GM18507 (cell line): ENCODE measurements at places on chromosomes 12 and 14.

- no peak for DNase-seq
Measured at GRCh38 chr12:115249671-115250278, 565.8 kb upstream of the TBX3 start.

DNA sequence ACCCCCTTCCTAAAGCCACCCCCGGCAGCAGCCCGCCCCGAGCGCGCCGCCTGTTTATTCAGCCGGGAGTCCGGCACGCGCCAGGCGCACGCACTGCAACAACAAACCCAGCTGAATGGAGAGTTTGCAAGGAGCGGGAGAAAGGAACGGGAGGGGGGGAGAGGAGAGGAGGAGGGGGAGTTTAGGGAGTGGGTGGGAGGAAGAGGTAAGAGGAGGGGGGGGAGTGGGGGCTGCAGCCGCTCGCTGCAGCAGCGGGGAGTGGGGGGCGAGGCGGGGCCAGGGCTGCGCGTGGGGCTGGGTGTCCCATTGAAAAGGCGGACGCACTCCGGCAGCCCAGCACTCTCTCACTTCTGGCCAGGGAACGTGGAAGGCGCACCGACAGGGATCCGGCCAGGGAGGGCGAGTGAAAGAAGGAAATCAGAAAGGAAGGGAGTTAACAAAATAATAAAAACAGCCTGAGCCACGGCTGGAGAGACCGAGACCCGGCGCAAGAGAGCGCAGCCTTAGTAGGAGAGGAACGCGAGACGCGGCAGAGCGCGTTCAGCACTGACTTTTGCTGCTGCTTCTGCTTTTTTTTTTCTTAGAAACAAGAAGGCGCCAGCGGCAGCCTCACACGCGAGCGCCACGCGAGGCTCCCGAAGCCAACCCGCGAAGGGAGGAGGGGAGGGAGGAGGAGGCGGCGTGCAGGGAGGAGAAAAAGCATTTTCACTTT, at the start of gene ASCL1:
Gene ASCL1 (plus strand): TSS at position 336 of the 712 bp plus-strand sequence. CDS start 571 bp downstream, outside the sequence.
- no peak for DNase-seq

GRCh38 chr12:47754881-47755280, 3.8 kb downstream of the RAPGEF3 start:
- DNase-seq, result no peak

- DNase-seq, result no peak
Measured at GRCh38 chr14:23430723-23431085, 4.8 kb downstream of the MYH7 start.

- no peak for DNase-seq
Measured at GRCh38 chr12:79650440-79650839, 40.3 kb downstream of the PAWR start.

GRCh38 chr14:59148334-59148900, 40.0 kb upstream of the DAAM1 start:
- no peak for DNase-seq

GRCh38 chr14:28542040-28542439, 224.5 kb upstream of the FOXG1 start:
- DNase-seq, result no peak

GRCh38 chr14:21026988-21027315, 2.1 kb upstream of the NDRG2 start:
- DNase-seq, result no peak

- no peak for DNase-seq
Measured at GRCh38 chr14:91893007-91893406, 25.7 kb upstream of the TC2N start.

DNA sequence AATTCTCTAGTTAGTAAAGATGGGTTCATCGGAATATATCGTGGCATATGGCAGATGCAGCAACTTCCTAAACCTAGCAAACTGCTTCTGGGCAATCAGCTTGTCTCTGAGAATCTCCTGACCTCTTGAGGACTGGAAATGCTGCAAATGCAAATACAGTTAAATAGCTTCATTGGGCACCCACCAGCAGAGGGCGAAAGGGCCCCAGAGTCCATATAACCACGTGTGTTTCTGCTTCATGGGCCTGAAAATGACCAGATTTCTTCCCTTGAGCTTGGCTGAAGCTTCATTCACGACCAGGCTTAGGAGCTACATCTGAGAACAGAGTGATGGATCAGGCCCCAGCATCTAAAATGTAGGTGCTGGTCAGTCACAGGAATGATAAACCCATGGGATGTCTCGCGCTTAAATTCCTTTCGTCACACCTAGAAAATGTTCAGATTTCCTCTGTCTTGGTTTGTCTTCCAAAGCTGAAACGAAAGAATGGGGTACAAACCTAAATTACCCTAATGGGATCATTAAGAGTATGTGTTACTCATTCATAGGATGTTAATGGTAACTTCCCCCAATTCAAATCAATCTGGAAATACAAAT, 1482.5 kb upstream of the TMEM132C start:
- no peak for DNase-seq

DNA sequence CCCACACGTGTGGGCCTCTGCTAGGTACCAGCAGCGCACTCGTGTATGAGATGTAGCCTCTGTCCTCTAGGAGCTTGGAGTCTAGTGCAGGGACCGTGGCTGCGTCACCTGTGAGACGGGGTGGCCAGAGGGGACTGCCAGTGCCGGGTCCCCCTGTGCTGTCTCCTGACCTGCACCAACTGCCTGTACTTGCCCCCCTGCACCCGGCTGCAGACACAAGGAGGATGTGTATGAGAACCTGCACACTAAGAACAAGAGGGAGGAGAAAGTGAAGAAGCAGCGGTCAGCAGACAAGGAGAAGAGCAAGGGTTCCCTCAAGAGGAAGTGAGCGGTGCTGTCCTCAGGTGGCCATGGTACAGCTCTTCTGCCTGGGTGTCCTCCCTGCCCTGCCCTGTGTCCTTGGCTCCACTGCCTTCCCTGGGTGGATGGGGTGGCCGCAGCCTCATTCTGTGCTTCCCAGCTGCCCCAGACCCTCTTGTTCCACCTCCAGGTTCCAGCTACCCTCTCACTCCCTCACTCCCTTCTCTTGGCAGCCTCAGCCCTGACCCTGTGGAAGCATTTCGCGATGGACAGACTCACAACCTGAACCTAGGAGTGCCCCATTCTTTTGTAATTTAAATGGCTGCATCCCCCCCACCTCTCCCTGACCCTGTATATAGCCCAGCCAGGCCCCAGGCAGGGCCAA, 9.6 kb downstream of the PTPN6 start:
- DNase-seq, result no peak

- DNase-seq, result no peak
Measured at GRCh38 chr12:56803750-56804149, 40.6 kb downstream of the HSD17B6 start.

DNA sequence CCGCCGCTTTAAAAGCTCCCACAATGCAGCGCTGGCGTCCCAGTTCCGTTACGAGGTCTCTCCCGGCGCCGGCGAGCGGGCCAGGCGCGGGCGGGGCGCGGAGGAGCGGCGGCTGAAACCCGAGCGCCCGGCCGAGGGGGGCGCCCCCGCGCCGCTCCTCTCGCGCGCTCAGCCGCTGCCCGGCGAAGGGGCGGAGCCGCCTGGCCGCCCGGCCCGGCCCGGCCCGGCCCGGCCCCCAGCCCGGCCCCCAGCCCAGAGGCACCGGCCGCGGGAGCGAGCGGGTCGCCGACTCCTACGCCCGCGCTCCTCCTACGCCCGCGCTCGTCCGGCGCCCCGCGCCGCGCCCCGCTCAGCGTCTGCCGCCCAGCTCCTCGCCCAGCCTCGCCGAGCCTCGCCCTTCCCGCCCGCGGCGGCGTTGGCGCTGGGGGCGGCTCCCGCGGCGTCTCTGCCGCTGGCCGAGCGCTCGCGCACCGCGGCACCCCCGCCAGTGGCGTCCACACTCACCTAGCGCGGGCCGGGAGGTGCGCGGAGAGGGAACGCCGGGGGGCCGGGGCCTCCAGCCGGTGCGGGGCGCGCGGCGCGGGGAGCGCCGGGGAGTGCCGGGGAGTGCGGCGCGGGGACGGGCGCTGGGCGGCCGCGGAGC, at the start of gene RASSF8:
Gene RASSF8 (plus strand): TSS at position 255 of the 643 bp plus-strand sequence. CDS start 96,662 bp downstream, outside the sequence.
- peak; percentile 26 for DNase-seq

DNA sequence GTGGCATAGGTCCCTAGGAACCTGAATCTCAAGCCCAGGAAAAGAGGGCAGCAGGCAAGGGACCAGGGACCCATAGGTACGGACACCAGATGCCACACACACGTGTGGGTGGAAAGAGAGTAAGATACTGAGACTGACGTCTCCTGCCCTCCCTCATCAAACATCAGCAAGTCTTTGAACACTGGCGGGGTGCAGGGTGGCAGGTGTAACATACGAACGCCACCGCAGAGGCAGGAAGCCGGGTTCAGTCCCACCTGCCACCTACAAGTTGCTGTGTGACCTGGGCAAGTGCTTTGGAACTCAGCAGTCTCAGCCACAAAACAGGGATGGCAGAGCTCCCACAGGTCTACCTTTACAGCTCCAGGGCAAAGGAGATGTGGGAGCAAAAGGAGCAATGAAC, 11.1 kb downstream of the ACTN1 start:
- no peak for DNase-seq

DNA sequence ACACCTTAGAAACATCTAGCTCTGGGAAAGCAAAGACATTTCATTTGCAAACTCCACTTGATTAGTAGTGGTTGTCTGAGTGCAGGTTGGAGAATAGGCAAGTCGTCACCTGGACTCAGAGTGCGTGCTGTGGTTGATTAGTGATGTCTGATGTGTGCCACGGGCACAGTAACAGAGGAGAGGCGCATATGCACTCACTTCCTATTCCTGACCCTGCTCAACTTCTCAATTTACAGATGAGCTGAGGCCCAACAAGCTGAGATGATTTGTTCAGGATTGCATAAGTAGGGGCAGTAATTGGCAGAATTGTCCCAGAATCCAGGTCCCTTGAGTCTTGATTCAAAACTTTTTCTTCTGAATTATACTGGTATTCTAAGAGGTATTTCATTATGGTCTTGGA, 44.9 kb downstream of the ADCK1 start:
- no peak for DNase-seq

- no peak for DNase-seq
Measured at GRCh38 chr14:77424862-77425261, 1.5 kb upstream of the NOXRED1 start.

DNA sequence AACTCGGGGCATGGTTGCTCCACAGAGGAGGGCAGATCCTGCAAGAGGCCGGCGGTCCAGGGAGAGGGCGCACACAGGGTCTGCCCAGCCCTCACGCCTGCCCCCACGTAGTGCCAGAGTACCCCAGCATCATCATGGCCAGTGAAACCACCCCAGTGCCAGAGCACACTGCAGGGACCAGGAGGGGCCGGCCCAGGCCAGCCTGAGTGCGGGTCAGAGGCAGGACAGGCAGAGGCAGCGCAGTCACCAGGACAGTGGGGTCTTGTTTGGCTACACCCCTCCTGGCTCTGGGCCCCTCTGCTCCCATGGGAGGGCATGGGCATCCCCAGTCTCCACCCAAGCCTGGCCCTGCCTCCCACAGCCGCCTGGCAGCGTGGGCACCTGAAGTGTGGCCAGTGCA, 34.7 kb downstream of the LRCOL1 start:
- DNase-seq, result no peak

DNA sequence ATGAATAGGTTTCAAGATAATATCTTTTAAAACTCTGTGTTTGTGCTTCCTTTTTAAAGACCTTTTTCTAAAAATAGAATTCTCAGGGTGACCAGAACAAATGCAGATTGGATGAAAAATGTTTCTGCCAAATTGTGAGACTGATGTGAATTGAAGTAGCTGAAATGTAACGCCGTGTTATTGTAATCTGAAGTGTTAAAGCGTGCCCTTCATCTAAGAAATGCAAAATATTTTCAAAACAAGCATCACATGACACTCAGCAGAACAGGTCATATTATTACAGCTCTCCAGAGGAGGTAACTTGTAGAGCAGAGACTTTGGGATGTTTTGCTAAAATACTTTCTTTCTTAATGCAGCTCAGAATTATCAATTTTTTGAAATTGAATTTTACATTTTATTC, 90.0 kb upstream of the PLEKHA5 start:
- DNase-seq, result no peak

DNA sequence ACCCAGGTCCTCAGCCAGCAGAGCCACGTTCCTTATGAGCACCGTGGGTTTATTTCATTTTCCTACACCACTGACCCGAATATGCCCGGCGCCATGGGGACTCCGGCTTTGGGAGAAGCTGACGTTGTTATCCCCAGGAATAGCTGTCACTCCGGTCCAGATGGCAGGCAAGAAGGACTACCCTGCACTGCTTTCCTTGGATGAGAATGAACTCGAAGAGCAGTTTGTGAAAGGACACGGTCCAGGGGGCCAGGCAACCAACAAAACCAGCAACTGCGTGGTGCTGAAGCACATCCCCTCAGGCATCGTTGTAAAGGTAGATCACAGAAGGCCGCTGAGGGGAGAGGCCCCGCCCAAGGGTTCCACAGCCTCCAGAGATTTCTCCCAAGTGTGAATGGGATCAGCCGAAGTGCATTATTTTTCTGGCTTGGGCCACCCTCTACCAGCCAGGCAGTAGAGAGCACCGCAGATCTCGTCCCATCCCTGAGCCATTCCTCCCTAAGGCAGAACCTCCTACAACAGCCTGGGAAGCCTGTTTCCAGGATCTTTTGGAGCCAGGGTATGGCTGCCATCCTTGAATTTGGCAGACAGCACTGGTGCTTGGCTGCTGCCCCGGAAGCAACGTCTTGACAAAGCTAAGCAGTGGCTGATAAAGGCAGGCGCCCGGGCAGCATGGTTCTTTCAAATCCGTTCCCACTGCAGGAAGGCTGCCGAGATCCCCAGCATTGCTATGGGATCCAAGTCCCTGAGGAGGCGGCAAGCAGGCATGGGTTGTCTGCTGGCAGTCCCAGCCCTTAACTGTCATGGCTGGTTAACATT, 17.8 kb downstream of the CDK2AP1 start:
- DNase-seq, result no peak

DNA sequence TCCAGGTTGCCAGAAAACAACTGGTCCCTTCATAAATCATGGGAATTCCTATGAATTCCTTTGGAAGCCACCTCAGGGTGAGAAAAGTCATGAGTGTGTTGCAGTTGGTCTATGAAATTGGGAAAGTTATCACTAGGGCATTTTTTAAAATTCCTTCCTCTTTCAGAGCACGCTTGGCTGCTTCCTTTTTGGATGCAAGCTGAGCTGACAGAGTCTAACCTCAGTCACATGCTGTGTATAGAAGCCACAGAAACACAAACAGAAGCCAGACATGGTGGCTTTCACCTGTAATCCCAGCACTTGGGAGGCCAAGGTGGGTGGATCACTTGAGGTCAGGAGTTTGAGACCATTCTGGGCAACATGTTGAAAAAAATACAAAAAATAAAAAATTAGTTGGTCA, 21.7 kb upstream of the HELB start:
- no peak for DNase-seq

- no peak for DNase-seq
Measured at GRCh38 chr14:93986955-93987354, 10.1 kb upstream of the CCDC197 start.

- no peak for DNase-seq
Measured at GRCh38 chr14:59093902-59094301, 94.6 kb upstream of the DAAM1 start.

GRCh38 chr14:51653079-51653774, 1.5 kb downstream of the FRMD6 start:
- DNase-seq, result no peak

- DNase-seq, result no peak
Measured at GRCh38 chr12:8127138-8127537, 3.7 kb downstream of the CLEC4A start.

GRCh38 chr14:79193689-79194477, 1017.4 kb downstream of the DIO2 start:
- DNase-seq, result no peak
